ENCODE measurements at places on chromosomes 3 and 15. TPM values are rescaled to one million over a fixed set of nuclear protein-coding genes. Genes with fewer than 3 reads are reported as not detected.

The KLHL6 gene
- polyA plus RNA-seq = 1.6 TPM

The GOLGA6B gene
- 0.86 TPM for polyA plus RNA-seq

The ZNF620 gene
- 9.7 TPM for polyA plus RNA-seq

The PPARG gene
- polyA plus RNA-seq = 4.7 TPM

The CFAP91 gene
- 7.8 TPM for polyA plus RNA-seq

The CLDN18 gene
- polyA plus RNA-seq = 52.8 TPM

The PSTPIP1 gene
- 3.1 TPM for polyA plus RNA-seq

The CYP1A1 gene
- polyA plus RNA-seq = 0.30 TPM

The ZPLD1 gene
- not detected for polyA plus RNA-seq

The SERINC4 gene
- polyA plus RNA-seq = not detected

The ADAMTSL3 gene
- 16.5 TPM for polyA plus RNA-seq

The ALDH1L1 gene
- 0.28 TPM for polyA plus RNA-seq

The GPR27 gene
- polyA plus RNA-seq = 3.6 TPM

The GPR62 gene
- polyA plus RNA-seq = 0.38 TPM

The TMEM108 gene
- polyA plus RNA-seq = 43.1 TPM

The P3H2 gene
- polyA plus RNA-seq = 37.5 TPM

The CCDC9B gene
- polyA plus RNA-seq = 6.2 TPM

The C3orf49 gene
- polyA plus RNA-seq = 0.81 TPM

The KBTBD13 gene
- 0.31 TPM for polyA plus RNA-seq

The ISL2 gene
- 0.19 TPM for polyA plus RNA-seq

The NANOGP8 gene
- polyA plus RNA-seq = 0.41 TPM

The KCNH8 gene
- 2.4 TPM for polyA plus RNA-seq

The B3GALNT1 gene
- 34.8 TPM for polyA plus RNA-seq

The KBTBD8 gene
- 0.97 TPM for polyA plus RNA-seq

The POU1F1 gene
- not detected for polyA plus RNA-seq

Measured in right lung (tissue), 10 donors.